ENCODE measurements at places on chromosomes 12 and 14.

DNA sequence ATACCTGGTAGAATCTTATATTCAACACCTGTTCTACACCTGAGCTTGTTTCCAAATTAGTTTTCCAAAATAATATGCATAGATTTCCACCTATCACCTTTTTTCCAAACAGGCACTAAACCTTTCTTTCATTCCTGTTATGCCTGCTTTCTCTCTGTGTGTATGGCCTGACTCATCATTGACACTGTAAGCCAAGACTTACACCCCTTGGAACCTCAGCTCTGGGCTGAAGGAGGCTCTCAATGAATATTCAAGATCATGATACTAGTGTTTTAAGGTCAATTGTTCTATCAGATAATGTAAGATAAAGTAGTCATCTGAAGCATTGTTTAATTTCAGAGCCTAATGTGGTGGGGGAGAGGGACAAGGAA is 1193.3 kb downstream of the FLRT2 start:
- no peak for DNase-seq

GRCh38 chr12:119661882-119662281 is 6.1 kb upstream of the PRKAB1 start:
- DNase-seq = no peak

GRCh38 chr12:98945864-98946263 is 300.8 kb downstream of the APAF1 start:
- DNase-seq = no peak

DNA sequence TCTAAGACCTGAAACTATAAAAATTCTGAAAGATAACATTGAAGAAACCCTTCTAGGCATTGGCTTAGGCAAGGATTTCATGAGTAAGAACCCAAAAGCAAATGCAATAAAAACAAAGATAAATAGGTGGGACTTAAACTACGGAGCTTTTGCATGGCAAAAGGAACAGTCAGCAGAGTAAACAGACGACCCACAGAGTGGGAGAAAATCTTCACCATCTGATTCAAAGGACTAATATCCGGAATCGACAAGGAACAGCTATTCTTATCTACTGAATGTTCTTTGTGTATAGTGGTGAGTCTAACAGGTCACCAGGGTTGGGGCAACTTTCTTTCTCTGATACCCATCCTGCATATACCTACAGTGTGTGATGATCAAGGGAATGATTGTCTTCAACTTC is 198.6 kb downstream of the CCDC91 start:
- no peak for DNase-seq

- DNase-seq = no peak
Observed at GRCh38 chr12:54424224-54424623, 5.2 kb upstream of the ITGA5 start.

GRCh38 chr12:89740943-89741342 is 32.3 kb upstream of the ATP2B1 start:
- no peak for DNase-seq

- DNase-seq = no peak
Observed at GRCh38 chr12:53461059-53461458, 9.2 kb downstream of the PCBP2 start.

DNA sequence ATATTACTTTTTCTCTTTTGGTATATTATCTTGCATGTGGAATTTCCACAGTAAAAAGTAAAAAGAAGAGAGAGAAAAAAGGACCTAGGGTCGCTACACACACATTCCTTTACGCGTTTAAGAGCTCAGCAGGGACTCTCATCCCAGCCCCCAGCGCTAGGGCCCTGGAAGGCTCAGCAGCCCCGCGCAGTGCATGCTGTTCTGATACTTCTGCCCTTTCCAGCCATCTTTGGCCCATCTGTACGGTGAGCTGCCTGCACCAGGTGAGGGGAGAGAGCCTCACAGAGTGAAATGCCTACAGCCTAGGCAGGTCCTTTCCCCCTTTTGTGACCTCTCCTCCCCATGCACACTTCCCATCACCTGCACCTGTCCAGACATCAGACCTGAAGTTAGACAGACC is 1.6 kb upstream of the LTBR start:
- no peak for DNase-seq

All from amniotic stem cell (primary cell).